ENCODE measurements at places on chromosomes 1 and 21.

DNA sequence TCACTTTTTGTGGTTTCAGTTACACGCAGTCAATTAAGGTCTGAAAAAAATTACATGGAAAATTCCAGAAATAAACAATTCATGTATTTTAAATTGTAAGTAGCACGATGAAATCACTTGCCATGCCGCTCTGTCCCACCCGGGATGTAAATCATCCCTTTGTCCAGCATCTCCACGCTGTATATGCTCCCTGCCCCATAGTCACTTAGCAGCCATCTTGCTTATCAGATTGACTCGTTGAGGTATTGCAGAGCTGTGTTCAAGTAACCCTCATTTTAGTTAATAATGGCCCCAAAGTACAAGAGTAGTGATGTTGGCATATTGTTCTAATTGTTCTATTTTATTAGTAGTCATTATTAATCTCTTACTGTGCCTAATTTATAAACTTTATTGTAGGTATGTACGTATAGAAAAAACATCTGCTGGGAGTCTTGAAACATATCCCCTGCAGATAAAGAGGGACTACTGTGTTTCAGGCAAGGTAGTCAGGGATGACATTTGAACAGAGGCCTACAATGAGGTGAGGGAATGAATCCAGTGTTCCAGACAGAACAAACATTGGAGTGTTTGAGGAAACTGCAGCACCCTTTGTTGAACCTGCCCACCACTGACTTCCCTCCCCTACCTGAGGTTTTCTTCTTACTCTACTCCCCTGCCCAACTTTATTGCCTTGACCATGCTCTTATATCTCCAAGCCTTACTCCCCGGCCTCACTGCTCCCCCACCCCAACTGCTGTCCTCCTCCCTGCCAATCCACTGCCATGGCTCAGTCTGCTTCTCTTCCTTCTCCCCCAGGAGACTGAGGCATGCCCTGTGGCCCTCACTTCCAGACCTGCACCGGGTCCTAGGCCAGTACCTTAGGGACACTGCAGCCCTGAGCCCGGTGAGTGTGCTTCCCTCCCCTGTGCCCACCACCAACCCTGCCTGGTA is 7.1 kb upstream of the CDC20 start:
- no peak for DNase-seq

DNA sequence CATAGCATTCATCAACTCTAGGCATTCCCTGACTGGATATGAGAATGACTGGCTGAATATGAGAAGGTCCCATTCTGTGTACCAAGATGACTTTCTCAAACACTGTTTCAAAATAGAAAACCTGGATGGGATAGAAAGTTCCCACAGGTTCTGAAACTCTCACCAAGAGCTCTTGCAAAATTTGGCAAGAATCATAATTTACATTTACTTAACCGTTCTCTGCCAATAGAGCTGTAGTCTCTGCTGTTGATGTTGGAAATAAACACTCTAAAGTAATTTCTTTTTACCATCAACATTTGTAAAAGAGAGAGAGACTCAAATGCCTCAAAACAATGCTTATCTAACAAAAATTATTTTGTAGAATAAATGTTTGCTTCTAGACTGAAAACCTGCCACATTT is 221.1 kb downstream of the LMO4 start:
- no peak for DNase-seq

- DNase-seq, result no peak
These were observed 113.4 kb downstream of the MATN1 start for GRCh38 chr1:30609999-30610345.

GRCh38 chr1:212860713-212861581 is 2.9 kb downstream of the FLVCR1 start:
- DNase-seq, result peak; percentile 6

GRCh38 chr1:7109901-7110300 is 324.6 kb downstream of the CAMTA1 start:
- DNase-seq, result no peak

- no peak for DNase-seq
These were observed 12.4 kb upstream of the PRDM16 start for GRCh38 chr1:3056641-3057040.

DNA sequence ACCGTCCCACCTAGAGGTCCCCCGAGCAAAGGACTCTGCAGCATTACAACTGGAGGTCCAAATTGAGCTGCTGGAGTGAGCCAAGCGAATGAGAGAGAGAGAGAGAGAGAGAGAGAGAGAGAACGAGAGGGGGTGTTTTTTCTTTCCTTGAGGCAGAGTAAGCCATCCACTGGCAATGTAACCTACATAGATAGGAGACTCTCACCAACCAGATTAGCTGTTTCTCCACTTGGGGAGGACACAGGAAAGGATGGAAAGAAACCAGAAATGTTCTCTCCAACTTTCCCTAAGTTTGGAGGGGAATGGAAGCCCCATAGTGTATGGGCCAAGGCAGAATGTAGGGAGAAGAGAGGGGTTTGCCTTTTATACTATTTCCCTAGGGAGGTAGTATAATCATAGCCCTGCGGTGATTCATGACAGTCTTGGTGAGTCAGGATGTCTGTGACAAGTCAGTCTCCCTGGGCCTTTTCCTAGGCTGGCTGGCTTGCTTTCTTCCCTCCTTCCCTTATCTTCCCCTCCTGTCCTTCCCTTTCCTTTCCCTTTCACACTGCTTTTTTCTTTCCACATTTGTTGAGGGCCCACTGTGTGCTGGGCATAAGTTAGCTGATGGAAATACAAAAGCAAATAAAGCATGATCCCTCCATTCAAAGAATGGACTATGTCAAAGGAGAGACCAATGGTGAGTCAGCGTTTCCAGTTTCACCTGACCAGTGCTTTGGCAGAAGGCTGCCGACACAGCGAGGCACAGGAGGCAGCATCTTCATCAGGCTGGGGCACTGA is 7.1 kb downstream of the FNDC7 start:
- DNase-seq, result peak; percentile 81

DNA sequence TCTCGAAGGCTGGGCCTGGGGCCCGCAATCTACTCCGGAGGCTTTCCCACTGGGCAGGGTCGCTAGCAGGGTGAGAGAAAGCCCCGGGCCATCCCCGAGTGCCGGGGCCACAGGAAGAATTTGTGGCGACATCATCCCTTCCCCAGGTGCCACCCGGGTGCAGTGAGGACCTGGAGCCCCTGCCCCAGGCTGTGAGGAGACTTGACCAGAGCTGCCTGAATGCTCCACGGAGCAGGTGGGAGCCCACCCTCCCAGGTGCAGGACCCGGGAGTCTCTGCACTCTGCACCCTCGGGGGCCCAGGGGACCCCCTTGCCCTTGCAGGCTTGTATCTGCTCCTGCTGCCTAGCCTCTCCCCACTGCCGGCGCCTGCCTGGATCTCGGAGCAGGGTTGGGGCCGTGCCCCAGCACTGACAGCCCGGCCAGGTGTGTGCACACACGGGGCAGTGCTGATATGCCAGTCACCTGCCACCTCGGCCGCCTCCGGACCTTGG is 67.5 kb upstream of the RGS7 start:
- no peak for DNase-seq

GRCh38 chr1:78687914-78688313 is 38.3 kb downstream of the IFI44 start:
- peak; percentile 48 for DNase-seq

DNA sequence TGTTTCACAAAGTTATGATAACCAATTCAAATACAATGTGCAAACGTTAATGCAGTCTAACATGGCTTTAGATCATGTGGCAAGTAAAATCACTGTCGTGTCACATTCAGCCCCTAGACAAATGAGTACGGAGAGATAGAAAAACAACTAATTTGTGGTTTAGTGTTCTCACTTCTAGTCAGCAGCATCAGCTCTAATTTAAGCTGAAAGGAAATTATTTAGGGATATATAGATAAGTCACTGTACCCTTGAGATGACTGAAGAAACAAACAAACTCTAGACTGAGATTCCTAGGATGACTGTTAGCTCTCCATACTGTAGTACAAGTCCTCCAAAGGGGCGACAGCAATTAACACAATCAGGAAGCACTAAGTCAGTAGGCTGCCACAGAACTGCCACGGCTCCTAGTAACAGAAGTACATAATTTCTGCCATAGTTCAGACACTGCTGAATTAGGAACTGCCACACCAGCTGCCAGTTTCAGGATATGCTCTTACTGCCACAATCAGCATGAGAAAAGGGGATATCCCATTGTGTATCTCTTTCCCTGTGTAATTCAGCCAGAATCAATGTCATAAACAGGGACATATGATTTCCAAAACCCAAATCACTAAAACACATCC is 150.4 kb upstream of the NEGR1 start:
- no peak for DNase-seq

GRCh38 chr21:43820466-43820865 is 31.1 kb downstream of the RRP1 start:
- DNase-seq, result no peak

GRCh38 chr1:228279722-228280105 is 71.9 kb downstream of the OBSCN start:
- no peak for DNase-seq

GRCh38 chr1:209743145-209743482 is 12.7 kb upstream of the TRAF3IP3 start:
- peak; percentile 51 for DNase-seq

- no peak for DNase-seq
These were observed 83.5 kb upstream of the ZNF281 start for GRCh38 chr1:200493344-200493743.

- no peak for DNase-seq
These were observed 38.2 kb upstream of the PPP1R15B start for GRCh38 chr1:204449678-204450280.

Measured in foreskin fibroblast (primary cell).